ENCODE measurements at places on chromosomes 1 and 21.

DNA sequence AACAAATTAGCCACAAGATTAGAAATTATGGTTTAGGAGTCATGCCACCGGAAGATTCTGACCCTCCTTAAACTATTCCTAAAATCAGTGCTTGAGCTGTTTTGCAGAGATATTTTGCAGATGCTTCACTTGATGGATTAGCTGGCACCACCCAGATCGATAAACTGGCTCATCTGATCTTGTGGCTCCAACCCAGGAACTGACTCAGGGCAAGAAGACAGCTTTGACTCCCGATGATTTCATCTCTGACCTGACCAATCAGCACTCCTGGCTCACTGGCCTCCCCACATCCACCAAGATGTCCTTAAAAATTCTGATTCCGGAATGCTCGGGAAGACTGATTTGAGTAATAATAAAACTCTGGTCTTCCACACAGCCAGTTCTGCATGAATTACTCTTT is 221.6 kb downstream of the RHOU start:
- DNase-seq, result no peak

DNA sequence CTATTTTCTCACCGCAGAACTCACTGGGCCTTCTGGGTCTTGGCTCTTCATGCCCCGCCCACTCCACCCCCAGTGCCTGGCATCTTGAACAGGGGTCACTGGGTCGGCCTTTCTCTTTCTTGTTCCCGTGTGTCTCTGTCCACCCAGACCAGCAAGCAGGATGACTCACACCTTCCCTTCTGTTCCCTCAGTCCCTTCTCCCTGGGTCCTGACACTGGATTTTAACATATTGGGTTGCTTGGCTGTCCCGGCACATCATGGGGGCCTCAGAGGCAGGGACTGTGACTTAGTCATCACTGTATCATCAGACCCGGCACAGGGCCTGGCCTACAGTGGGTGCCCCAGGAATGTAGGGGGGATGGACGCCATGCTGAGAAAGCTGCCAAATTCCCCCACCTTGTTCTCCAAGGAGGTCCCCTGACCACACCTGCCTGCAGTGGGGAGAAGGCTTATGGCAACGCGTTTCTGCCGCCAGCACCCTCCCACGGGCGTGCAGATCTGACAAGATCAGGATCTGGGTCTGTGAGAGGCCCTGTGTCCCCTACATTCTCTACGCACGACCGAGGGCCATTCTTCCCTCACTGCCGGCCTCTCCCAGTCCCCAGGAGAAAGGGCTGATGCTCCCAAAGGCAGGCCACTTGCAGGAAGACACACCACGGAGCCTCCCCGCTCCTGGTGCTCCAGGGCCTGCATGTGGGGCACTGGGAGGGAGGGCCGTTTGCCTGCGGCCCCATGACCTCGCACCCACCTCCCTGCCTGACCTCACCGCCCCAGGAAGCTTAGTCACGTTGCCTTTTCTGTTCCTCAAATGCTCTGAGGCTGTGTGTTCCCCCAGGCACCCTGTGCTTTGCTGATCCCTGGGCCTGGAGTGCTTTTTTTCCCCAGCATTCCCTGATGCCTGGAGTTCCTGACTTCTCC is 157.2 kb upstream of the TMEM51 start:
- no peak for DNase-seq

DNA sequence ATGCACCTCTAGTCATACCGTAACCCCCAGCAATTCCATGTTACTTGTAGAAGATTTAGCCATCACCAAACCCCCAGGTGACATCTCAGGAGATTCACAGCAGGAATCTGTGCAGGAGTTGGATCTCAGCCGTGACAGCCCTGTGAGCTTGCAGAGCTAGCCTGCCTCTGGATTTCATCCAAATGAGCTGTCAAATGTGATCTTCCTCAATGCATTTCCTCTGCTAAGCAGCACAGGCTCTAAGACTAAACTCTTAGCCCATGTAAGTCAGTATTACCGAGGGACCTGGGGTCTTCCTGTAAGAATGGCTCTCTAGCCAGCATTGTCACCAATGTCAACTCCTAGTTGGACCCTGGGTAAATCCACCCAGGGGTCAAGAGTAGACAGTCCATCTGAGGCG is 41.7 kb downstream of the UMODL1 start:
- no peak for DNase-seq

- no peak for DNase-seq
These were observed 195.3 kb downstream of the C1orf94 start for GRCh38 chr1:34371829-34372532.

DNA sequence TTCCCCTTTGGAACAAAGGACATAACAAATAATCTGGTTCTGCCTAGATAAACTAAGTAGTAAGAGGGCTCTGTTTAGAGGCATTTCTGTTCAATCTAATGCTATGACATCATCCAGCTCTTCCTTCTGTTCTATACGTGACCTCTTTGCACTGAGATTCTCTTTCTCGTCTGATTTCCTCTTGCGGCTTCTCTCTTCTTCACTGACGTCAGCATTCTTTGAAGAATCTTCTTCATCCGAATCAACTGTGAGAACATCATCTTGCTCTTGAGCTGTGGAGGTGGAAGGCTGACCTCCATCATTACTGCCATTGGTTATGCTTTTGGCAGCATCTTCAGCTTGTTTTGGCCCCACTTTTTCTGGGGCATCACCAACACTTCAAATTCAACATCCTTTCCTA is 130.4 kb downstream of the HS2ST1 start:
- peak; percentile 1 for DNase-seq

DNA sequence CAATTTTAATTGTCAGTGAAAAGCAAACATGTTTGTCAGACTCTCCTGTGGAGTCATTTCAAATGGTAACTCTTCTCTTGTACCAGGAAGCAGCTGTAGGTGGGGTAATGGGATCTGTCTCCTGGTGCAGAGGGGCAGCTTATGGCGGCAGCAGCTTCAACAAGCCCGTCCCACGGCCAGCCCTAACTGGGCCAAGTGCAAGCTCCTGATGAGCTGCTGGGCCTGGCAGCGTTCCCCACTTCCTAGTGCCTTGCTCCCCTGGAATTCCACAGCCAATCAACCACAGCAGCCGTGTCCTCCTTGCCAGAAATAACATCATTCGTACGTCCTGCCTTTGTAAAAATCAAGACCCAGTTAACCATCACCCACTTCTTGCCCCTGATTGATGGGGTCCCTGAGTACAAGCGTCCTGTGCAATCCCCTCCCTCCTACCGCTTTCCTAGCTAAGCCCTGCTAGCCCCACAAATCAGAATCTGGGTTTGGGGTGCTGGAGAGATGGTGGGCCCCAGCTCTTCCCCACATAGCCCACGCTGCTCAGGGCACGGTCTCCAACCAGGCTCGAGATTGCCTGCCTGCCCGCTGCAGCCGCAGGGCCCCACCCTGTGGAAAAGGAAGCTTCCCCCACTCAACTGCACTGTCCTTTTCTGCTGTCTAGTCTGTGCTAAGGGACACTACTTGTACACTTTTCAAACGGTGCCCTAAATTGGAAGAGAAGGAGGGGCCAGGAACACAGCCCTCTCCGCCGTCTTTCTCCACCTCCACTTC is 61.2 kb downstream of the TOR1AIP2 start:
- no peak for DNase-seq

DNA sequence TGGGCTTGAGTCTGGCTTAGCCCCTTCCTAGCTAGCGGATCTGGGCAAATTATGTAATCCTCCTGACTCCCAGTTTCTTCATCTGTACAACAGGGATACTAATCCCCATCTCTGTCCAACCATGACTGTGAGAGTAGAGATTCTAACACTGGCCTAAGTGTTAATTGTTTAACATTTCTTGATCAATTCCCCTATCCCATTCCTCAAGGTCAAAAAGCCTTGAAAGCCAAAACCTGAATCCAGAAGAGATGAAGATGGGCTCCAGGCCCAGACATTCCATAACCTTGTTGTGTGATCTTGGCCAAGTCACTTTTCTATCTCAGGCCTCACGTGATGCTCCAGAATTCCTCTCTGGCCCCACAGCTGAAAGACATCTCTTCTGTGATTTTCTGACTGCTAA is 18.8 kb upstream of the PHLDA3 start:
- no peak for DNase-seq

Measured in T-helper 22 cell (primary cell).